ENCODE measurements at places on chromosomes 4 and X.

- no peak for DNase-seq
Observed at GRCh38 chr4:135838889-135839288, 1637.3 kb upstream of the PABPC4L start.

GRCh38 chr4:113145519-113146291 lies 96.3 kb downstream of the ANK2 start:
- DNase-seq = no peak

DNA sequence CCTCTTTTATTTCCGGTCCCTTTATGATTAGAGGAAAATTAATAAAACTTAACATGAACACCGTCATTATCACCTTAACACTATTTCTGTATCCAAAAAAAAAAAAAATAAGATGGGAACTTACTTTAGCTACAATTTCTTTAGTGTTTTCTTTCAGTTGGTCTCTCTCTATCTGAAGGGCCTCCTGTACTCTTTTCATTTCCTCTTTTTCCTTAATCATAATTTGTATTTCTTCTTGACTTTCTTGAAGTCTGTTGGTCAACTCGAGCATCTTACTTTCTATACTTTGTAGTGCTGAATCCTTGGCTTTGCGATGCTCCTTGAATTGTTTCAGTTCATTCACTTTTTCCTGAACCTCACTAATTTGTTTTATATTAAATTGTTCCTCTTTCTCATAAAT lies 45.3 kb upstream of the BDH2 start:
- DNase-seq = no peak

DNA sequence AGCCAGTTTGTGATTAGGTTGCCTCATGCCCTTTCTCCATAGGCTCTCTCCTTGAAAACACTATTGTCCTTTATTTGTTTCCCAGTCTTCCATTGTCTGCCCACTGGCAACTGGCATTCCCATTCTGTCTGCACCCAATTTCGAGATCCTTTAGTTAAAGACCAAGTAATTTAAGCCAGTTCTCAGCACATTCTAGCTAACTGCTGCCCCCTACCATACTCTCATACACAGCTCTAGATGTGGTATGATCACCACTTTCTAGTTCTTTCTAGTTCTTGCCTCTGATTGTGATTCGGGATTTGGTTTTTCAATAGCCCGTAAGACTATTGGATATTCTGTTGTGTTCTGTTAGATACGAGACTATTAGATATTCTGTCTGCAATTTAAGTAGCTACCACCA lies 135.8 kb upstream of the TRPC5 start:
- no peak for DNase-seq
